AG10803 (cell line): ENCODE measurements at places on chromosomes 11 and 22.

DNA sequence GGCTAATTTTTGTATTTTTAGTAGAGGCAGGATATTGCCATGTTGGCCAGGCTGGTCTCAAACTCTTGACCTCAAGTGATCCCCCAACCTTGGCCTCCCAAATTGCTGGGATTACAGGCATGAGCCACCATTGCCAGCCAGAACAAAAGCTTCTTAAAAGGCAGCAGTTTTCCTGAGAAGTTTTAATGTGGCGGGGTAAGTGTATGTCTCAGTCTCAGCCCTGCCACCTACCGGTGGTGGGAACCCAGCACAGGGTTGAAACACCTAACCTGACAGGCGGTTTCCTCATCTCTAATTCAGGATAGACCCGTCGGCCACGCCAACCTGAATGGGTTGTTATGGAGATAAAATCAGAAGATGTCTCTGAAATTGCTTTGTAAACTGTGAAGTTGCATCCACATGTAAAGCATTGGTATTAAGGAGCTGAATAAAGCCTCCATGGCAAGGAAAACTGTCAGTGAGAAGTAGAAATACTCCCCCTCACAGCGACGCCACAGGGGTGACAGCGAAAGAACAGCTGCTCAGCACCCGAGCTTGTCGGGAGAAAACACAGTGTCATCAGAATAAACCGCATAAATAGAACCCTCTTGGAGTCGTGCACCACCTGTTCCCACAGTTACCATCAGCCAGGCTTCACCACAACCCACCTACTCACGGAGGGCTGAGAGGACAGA, 165.9 kb upstream of the NCAM1 start:
- peak; percentile 52 for DNase-seq

DNA sequence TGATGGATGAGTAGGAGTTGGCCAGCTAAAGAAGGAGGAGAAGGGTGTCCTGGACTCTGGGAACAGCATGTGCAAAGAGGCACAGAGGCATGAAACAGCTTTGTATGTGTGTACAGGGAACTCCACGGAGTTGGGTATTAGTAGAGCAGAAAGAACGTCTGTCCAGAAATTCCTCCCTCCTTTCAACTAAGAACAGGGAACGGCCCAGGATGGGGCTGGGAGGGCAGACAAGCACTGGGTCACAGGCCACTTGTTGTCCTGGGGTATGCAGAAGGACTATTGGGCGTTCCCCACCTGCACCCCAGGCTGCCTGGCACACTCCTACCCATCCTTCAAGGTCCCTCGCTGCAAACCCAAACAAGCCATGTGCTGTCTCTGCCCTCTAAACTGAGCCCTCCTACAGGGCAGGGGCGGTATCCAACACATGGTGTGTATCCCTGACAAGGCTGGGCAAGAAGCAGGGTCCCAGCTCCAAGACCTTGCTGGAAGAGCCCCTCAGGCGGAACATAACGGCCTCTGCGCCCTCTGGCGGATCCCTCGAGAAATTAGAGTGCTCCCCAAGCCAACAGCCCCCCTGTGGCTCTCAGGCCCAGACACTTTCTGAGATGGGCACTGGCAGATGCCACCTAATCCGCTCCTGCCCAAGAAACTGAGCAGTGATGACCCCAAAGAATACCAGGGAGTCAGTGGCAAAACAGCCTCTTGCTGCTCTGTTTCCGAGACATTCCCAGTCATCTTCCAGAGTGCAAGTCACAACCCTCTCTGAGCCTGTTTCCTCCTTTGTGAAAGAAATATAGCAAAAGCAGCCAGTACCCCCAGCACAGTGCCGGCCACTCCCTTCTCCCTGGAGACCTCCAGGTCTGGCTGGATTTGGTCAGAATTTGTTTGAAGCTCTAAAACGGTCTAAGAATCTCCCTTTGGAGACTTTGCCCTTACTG, 1.6 kb upstream of the ELFN2 start:
- peak; percentile 20 for DNase-seq

DNA sequence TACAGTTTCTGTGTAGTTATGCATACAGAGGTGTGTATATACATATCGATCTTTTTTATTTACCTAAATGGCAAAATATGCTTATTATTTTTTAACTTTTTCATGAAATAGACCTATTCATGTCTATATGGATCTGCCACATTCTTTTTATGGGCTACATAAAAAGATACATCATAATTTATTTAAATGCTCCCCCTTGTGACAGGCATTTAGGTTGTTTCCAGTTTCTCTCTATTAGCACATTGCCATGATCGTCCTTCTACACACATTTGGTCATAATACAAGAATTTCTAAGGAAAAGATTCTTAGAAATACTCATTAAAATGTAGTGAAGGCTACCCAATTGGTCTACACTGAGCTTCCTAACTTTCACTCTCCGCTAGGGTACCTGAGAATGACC, 1067.4 kb downstream of the OPCML start:
- no peak for DNase-seq

- no peak for DNase-seq
Observed at GRCh38 chr11:74646954-74647353, 54.6 kb downstream of the POLD3 start.

- no peak for DNase-seq
Observed at GRCh38 chr22:48503876-48504275, 1323.8 kb downstream of the BRD1 start.

DNA sequence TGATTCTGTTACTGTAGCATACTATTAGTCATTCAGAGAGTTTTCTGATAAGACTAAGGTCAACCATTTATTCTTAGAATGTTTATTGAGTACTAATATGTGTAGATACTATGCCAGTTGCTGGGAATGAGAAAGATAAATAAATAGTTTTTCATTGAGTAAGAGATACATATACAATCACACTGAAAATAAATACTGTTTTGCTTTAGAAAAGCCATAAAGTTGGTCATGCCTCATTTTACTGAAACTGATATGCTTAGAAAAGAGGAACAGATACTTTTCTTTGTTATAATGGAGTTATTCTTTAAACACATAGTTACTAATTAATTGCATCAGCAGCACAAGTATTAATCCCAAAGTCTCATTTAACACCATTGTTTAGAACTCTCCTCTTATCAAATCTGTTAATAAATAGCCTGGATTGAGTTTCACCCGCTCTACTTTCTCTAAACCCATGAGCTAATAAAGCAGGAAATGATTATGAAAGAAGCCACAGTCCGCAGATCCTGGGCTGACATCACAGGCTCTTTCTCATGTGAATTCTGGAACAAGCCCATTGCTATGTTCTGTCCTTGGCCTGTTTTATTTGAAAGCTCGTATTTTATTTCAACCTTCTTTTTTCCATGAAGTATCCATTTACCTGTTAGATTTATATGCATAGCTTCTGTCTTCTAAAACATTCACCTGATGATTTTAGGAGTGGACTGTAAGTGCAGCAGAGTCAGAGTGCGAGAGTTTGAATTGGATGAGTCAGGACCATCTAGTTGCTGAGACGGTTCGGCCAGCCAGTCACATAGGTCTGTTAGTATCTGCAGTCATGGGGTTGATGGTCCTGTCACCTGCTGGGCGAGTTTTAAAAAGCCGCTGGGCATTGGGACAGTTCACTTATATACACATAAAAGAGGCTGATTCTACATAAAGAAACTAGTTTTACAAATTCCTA, 35.5 kb downstream of the PIWIL4 start:
- DNase-seq, result peak; percentile 77

DNA sequence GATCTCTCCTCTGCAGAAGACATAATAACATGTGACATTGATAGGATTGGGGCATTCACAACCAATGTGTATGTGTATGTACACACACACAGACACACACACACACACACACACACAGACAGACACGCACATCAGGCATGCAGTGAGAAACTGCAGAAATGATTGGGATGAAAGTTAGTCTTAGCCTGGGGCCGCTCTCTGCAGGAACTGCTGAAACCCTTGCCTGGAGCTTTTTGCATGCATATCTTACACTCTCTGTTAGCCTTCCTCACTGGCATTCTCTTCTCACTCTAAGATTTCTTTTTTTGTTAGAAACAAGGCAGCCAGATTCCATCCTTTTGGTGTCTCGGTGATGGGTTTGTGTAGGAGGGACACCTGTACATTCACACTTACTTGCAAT, 337.9 kb downstream of the NELL1 start:
- no peak for DNase-seq
